ENCODE measurements at places on chromosomes 1 and 21. TPM values are rescaled to one million over a fixed set of nuclear protein-coding genes. Genes with fewer than 3 reads are reported as not detected.

- peak; percentile 96 for DNase-seq
Measured at GRCh38 chr1:96721416-96722160, at the start of gene PTBP2. PTBP2 (plus strand) TSS chr1:96721784; CDS start chr1:96721865, 81 bp downstream.

DNA sequence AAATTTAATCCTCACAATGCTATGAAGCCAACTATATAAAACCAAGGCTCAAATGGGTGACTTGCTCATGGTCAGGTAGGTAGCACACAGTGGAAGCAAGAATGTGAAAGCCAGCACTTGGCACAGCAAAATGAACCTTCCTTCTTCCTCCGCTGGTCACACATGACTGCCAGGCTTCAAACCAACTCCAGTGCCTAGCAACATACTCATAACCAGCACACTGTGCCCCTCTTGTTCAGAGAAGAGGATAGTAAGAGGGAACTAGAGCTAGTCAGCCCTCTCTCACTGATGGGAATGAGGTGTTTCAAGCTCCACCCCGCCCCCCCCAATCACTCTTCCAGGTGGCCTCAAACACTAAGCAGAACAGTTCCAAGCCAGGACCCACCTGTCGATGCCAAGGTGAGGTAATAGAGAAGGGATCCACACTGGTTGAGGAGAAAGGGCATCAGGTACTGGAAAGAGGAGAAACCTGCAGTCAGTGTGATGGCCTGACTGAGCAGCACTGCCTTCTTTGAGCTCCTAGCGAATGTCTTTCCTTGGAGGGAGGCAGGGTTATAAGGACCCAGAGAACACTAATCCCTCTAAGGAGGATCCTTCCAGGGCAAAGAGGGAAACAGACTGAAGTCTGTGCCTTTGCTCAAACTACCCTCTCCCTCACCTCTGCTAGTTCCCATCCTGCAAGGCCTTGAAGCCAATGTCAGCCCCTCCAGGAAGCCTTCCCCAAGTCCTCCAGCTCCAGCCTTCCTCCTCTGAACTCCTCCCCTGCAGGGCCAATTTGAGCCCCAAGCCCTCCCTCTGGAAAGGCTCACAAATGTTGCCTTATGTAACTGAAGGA lies 1.2 kb downstream of the TMEM234 start:
- no peak for DNase-seq

- no peak for DNase-seq
Measured at GRCh38 chr1:64685217-64685616, 59.7 kb upstream of the RAVER2 start.

- no peak for DNase-seq
Measured at GRCh38 chr1:2639203-2639602, 6.4 kb upstream of the MMEL1 start.

GRCh38 chr1:96424877-96425276 lies 296.7 kb upstream of the PTBP2 start:
- DNase-seq, result no peak

DNA sequence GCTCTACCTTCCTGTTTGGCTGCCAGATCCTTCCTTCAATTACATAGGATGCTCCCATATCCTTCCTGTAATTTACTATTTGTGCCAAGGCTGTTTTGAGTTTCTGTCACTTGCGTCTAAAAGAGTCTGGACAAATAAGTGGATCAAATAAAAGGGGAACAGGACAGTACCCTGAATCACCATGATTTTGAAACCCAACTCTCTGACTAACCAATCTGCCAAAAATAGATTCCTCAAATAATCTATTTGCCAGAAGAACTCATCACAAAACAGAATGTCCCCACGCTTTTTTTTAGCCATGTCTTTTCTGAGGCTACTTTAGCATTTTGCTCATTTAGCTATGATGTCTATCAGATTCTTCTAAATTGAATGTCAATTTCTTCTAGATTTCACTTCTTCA lies 392.6 kb downstream of the NTNG1 start:
- DNase-seq, result no peak

DNA sequence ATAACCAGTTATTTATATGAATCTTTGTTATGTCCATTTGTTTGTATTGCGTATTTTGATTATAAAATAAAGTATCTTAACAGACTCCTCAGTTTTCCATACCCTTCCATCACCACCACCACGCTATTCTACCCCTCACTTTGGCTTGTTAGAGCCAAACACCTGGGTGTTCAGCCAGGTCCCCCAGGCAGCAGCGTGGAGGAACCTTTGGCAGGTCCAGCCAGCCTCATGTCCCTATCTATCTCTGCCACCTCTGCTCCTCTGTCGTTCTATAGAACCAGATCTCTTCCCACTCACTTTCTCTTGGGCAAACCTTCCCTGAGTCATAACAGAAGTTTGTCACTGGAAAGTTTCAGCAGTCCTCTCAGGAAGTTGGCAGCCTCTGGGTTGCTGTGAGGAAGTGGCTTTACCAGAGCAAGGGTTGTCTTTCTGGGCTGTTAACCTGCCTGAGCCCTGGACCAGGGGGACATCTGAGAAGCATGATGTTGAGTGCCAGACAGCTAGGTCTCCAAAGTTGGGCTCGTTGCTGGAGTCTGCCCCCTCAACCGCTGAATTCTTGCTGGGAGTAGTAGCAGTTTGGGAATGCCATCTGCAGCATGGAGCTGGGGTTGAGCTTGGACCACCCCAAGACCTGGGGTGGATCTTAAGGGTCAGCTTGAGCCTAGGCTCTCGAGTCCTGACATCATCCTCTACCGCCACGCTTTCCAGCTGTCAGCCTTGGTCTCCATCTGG lies 996 bp upstream of the SH3BGRL3 start:
- no peak for DNase-seq

DNA sequence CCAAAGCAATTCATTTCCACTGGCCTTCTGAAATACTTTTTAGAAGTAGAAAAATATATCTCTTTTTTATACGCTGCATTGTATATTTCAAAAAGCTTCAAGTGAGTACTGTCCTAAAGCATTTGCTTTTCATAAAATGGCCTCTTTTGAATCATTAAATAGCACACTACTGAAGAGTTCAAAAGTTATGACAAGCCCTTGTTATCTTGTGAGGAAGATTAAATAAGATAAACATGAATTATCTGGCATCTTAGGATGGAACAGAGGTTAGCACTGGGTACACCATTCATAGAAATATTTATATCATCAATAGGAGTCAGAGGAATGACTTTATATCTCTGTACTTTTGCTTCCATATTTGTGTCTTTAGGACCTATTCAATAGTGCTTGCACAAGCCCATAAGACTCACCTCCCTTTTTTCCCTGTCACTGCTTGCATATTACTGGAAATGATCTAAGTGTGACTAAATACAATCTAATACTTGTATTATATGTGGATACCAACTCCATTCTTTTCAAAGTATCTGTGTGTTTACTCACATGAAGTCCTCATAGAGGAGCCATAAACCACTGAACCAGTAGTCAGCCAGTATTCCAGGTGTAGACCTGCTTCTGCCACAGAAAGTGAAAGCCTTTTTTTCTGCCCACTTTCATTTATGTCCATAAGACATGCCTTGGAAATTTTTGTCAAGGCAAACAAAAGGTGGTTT lies 274.2 kb upstream of the C1orf105 start:
- no peak for DNase-seq

GRCh38 chr1:67597336-67597735 lies 87.7 kb upstream of the GADD45A start:
- DNase-seq, result no peak

GRCh38 chr1:72284084-72284347 lies 1.7 kb upstream of the NEGR1 start:
- DNase-seq, result no peak

- DNase-seq, result no peak
Measured at GRCh38 chr1:148372731-148373130, 110.4 kb downstream of the PPIAL4G start.

DNA sequence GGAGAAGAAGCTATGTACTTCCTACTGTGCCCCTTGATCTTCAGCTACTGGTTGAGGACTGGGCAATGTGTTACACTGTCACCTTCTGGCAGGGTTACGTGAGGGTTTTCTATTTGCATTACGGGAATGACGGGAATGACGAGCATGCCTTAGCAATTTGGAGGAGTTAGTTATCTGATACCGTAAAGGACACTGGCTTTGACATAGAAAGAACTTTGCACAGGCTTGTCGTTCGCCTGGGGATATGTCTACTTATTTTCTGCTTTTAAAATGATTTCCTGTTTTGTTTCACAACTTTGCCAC lies 19.8 kb upstream of the ACBD6 start:
- no peak for DNase-seq

The RPE65 gene
- 0.13 TPM for polyA plus RNA-seq

The PRRX1 gene
- polyA plus RNA-seq, result 0.84 TPM

The HES3 gene
- polyA plus RNA-seq, result not detected

The VHLL gene
- polyA plus RNA-seq, result not detected

The SMIM1 gene
- polyA plus RNA-seq, result 4.7 TPM

The GJA4 gene
- 34.7 TPM for polyA plus RNA-seq

The ARV1 gene
- polyA plus RNA-seq, result 23.8 TPM

The CCDC181 gene
- polyA plus RNA-seq, result 3.4 TPM

The SMYD2 gene
- polyA plus RNA-seq, result 68.5 TPM

The KRTAP6-3 gene
- not detected for polyA plus RNA-seq

The TNFRSF14 gene
- polyA plus RNA-seq, result 38.2 TPM

The AMY1A gene
- polyA plus RNA-seq, result not detected

The KCNJ10 gene
- polyA plus RNA-seq, result 0.44 TPM

The GPATCH4 gene
- polyA plus RNA-seq, result 27.4 TPM

The OR14I1 gene
- not detected for polyA plus RNA-seq

The ZNF672 gene
- polyA plus RNA-seq, result 19.9 TPM

The TLCD4 gene
- 12.4 TPM for polyA plus RNA-seq
